ENCODE measurements at places on chromosomes 2 and 18.

GRCh38 chr2:118457951-118458350 is 369.7 kb downstream of the INSIG2 start:
- no peak for DNase-seq

DNA sequence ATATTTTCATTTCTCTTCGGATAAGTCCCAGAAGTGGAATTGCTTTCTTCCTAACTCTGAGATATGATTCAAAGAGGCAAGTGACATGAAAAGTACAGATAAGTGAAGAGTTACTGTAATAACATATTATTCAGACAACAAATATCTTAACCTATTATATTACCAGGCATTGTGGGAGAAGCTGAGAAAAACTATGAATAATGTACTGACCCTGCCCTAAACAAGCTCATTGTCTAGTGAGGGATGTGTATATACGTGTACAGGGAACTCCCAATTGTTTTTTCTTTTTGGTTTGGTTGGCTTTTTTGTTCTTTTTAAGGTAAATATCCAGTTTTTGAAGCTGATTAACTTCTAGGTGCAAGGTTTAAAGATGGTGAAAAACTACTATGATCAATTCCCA is 26.5 kb downstream of the NCKAP1 start:
- no peak for DNase-seq

DNA sequence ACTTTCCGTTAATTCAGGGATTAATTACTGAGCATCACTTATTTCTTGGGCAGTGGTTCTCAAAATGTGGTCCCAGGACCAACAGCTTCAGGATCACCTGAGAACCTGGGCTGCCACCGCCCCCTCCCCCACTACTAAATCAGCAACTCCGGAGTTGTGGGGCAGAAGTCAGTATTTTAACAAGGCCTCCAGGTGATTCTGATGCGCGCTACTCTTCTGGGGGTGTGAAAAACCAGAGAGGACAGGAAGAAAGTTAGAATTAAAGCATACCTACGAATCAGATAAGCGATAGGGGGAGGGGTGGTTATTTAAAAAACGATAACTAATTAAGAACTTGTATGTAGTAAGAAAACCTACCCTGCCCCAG is 319 bp downstream of the ZSCAN30 start:
- DNase-seq, result no peak

DNA sequence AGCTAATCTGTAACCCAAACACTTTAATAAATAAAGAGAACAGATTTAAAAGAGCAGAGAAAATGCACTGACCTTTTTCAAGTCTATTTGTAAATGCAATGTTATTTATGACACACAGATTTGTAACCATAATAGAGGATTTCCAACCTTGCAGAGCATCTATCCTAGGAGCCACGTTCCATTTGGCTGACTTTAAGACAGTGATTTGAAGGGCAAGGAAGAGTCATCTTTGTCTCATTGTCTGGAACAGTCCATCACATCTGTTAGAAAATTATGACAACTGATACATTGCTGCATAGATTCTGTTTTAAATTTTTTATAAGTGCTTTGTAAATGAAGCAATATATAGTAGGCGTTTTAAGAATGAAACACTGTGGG is 90.8 kb upstream of the L3MBTL4 start:
- DNase-seq, result no peak

GRCh38 chr2:172977270-172978062 is 98.2 kb upstream of the MAP3K20 start:
- no peak for DNase-seq

GRCh38 chr18:6653880-6654279 is 75.6 kb upstream of the ARHGAP28 start:
- DNase-seq, result no peak

GRCh38 chr2:210562502-210563080 is 6.2 kb downstream of the CPS1 start:
- no peak for DNase-seq

All from brain microvascular endothelial cell (primary cell).